ENCODE measurements at places on chromosomes 2 and 18. TPM values are rescaled to one million over a fixed set of nuclear protein-coding genes. Genes with fewer than 3 reads are reported as not detected.

The PLA2R1 gene
- total RNA-seq, result 2.1 TPM

The BBS5 gene
- 5.2 TPM for total RNA-seq

The SERPINB10 gene
- not detected for total RNA-seq

The C1GALT1C1L gene
- total RNA-seq, result 2.6 TPM

The RGPD8 gene
- total RNA-seq, result 3.1 TPM

The HNMT gene
- 1.1 TPM for total RNA-seq

The MYCN gene
- not detected for total RNA-seq

The CRYGC gene
- not detected for total RNA-seq

The CCNT2 gene
- total RNA-seq, result 8.7 TPM

The SLC14A1 gene
- not detected for total RNA-seq

The LBX2 gene
- total RNA-seq, result 3.2 TPM

The DIPK1C gene
- total RNA-seq, result not detected

The ACMSD gene
- total RNA-seq, result not detected

The TNS1 gene
- total RNA-seq, result 17.4 TPM

The CFC1 gene
- 0.11 TPM for total RNA-seq

The AOX1 gene
- total RNA-seq, result 4.6 TPM

The MAP4K4 gene
- total RNA-seq, result 123 TPM

The FBXO15 gene
- total RNA-seq, result 0.48 TPM

The LAMA3 gene
- total RNA-seq, result 64.3 TPM

The KIF1A gene
- 0.71 TPM for total RNA-seq

The ZNF519 gene
- 1.4 TPM for total RNA-seq

The HPCAL1 gene
- 329 TPM for total RNA-seq

The UGT1A7 gene
- total RNA-seq, result 5.0 TPM

The IL1RL2 gene
- not detected for total RNA-seq

The AKAIN1 gene
- total RNA-seq, result not detected

The TEKT4 gene
- not detected for total RNA-seq

The LIMS2 gene
- 10.2 TPM for total RNA-seq

The HADHB gene
- 97.9 TPM for total RNA-seq

The TMEM169 gene
- total RNA-seq, result 0.37 TPM

All from A549 treated with AZD2906 at 1 μM for 4 hours (cell line).